Smooth muscle cell of trachea (primary cell): ENCODE measurements at places on chromosomes 11 and 22. TPM values are rescaled to one million over a fixed set of nuclear protein-coding genes. Genes with fewer than 3 reads are reported as not detected.

Gene VPS26B
- 43.8 and 61.5 TPM in 2 replicates for total RNA-seq

Gene LDHAL6A
- total RNA-seq: not detected in 2 replicates

Gene SPDYC
- total RNA-seq: not detected in 2 replicates

Gene CCDC87
- total RNA-seq: 0.29 and 1.2 TPM in 2 replicates

Gene SLN
- total RNA-seq: not detected in 2 replicates

Gene MPZL3
- total RNA-seq: 0.17 and 0.29 TPM in 2 replicates

Gene KREMEN1
- total RNA-seq: 8.3 and 13.9 TPM in 2 replicates

Gene BDNF
- 5.2 and 10.6 TPM in 2 replicates for total RNA-seq

Gene ATP6V1E1
- total RNA-seq: 147 and 154 TPM in 2 replicates

Gene GAB2
- 8.6 and 16.4 TPM in 2 replicates for total RNA-seq

Gene LYVE1
- total RNA-seq: not detected in 2 replicates

Gene C11orf65
- 1.8 and 2.3 TPM in 2 replicates for total RNA-seq

Gene B4GALNT4
- 3.3 and 4.7 TPM in 2 replicates for total RNA-seq

Gene CDC45
- total RNA-seq: 3.0 and 12.2 TPM in 2 replicates

Gene NFAM1
- total RNA-seq: under 0.01 and 0.29 TPM in 2 replicates

Gene MYOD1
- total RNA-seq: not detected in 2 replicates

Gene POTEH
- not detected in 2 replicates for total RNA-seq

Gene OR52N4
- not detected in 2 replicates for total RNA-seq

Gene C11orf42
- total RNA-seq: not detected in 2 replicates

Gene ZNF280B
- 0.15 and 0.17 TPM in 2 replicates for total RNA-seq

Gene OR2AT4
- not detected in 2 replicates for total RNA-seq

Gene SELENOH
- total RNA-seq: 67.0 and 110 TPM in 2 replicates

Gene NXPE2
- total RNA-seq: under 0.01 TPM in 1 of 2 replicates, not detected in the other

Gene NNMT
- total RNA-seq: 185 and 367 TPM in 2 replicates

Gene PNPLA3
- 6.3 and 9.9 TPM in 2 replicates for total RNA-seq

Gene COMMD9
- 46.4 and 61.0 TPM in 2 replicates for total RNA-seq

Gene PHOX2A
- not detected in 2 replicates for total RNA-seq

Gene AIFM3
- total RNA-seq: 0.87 and 2.6 TPM in 2 replicates

Gene GDPD4
- 0.17 TPM in 1 of 2 replicates, not detected in the other for total RNA-seq

Gene SYCE3
- total RNA-seq: not detected in 2 replicates
